ENCODE measurements at places on chromosomes 12 and 14. TPM values are rescaled to one million over a fixed set of nuclear protein-coding genes. Genes with fewer than 3 reads are reported as not detected.

The GLS2 gene
- 1.3 TPM for total RNA-seq

DNA sequence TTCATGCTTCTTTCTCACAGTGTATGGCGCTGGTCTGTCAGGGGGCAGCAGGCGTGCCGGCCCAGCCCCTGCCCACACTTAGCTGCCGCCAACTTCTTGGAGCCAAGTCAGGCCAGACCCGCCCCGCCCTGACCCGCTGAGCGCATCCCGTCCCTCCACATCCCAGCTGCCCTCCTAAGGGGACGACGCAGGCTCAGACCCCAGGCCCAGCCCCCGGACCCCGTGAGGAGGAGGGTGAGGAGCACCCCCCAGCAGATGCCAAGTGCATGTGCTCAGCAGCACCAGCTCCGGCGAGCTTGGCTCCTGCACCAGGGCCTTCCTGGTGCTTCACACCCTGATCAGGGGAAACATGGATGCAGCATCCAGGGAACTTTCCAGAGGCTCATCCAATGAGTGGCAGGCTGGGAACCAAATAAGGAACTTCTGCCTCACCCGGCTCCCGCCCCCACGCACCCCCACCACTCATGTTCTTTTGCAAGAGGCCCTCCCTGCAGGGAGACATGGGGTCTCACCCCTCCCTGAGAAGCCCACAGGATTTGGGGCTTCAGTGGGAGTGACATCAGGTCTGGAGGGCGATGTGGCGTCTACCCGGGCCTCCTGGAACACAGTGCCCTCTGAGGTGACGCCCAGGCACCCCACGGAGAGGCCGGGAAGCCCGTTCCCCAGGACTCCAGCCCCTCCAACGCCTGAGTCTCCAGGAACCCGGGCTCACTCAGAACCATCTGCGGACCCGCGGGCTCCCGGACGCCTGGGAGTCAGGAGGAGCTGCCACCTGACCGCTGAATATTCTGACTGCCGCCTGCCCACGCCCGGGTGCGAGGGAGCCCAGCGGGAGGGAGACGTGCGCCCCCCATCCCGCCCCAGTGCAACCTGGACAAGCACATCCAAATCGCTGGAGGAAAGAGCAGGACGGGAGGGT is 70.0 kb upstream of the GALNT9 start:
- no peak overlapping the region for H3K4me3 ChIP-seq
- H3K27ac ChIP-seq, result no peak overlapping the region
- H3K36me3 ChIP-seq, result no peaks in the 10 kb centered on the region
- no peaks in the 10 kb centered on the region for H3K27me3 ChIP-seq

The HRK gene
- not detected for total RNA-seq

DNA sequence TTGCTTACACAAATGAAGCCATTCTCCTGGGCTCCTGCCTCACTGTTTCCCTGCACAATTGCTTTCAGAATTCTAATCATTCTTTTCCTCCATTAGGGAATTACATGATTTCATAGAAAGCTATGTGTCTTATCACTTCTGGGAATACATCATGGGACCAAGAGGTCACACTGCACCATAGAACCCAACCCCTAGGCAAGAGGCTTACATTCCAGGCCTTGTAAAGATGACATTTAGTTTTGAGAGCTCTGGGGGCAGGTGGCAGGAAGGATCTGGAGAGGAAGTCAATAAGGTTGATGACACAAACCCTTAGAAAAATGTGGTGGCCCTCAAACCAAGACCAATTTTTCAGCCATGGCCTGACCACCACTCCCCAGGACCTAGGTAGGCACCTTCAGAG is 57.1 kb downstream of the NUAK1 start:
- no peaks in the 10 kb centered on the region for H3K36me3 ChIP-seq
- H3K27me3 ChIP-seq, result peaks cover 27% of the 10 kb centered on the region
- H3K4me1 ChIP-seq, result no peaks in the 10 kb centered on the region
- H3K4me3 ChIP-seq, result no peak overlapping the region

DNA sequence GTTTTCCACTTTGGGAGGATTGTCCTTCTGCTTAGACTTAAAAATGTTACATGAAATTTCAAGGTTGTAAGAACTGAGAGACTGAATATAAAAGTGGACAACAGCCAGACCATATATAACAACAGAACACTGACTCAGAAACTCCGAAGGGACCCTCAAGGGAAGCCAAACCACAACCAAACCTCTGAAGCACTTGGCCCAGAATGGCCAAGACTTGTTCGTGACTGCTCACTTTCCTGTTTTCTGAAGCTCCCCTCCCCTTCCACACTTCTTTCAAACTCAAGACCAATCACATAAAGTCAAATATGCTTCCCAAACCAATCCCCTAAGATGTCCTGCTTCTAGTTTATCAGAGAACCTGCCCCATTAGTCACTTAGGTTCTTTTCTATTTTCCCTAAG is 13.7 kb downstream of the OR6J1 start:
- no peaks in the 10 kb centered on the region for H3K4me1 ChIP-seq
- no peak overlapping the region for H3K4me3 ChIP-seq
- H3K36me3 ChIP-seq, result no peaks in the 10 kb centered on the region
- DNase-seq, result no peak
- no peak overlapping the region for H3K27ac ChIP-seq
- peaks cover 18% of the 10 kb centered on the region for H3K27me3 ChIP-seq

GRCh38 chr14:86613786-86614185 is 1083.8 kb downstream of the FLRT2 start:
- DNase-seq, result no peak
- no peaks in the 10 kb centered on the region for H3K27me3 ChIP-seq
- H3K4me3 ChIP-seq, result no peak overlapping the region
- no peak overlapping the region for H3K27ac ChIP-seq
- no peaks in the 10 kb centered on the region for H3K36me3 ChIP-seq

- peaks cover 11% of the 10 kb centered on the region for H3K27me3 ChIP-seq
- H3K4me3 ChIP-seq, result no peak overlapping the region
- no peaks in the 10 kb centered on the region for H3K36me3 ChIP-seq
- no peaks in the 10 kb centered on the region for H3K4me1 ChIP-seq
Observed at GRCh38 chr12:107891967-107892366, 117.5 kb downstream of the ASCL4 start.

The SLC25A47 gene
- not detected for total RNA-seq

The MGAT2 gene
- total RNA-seq, result 82.7 TPM

DNA sequence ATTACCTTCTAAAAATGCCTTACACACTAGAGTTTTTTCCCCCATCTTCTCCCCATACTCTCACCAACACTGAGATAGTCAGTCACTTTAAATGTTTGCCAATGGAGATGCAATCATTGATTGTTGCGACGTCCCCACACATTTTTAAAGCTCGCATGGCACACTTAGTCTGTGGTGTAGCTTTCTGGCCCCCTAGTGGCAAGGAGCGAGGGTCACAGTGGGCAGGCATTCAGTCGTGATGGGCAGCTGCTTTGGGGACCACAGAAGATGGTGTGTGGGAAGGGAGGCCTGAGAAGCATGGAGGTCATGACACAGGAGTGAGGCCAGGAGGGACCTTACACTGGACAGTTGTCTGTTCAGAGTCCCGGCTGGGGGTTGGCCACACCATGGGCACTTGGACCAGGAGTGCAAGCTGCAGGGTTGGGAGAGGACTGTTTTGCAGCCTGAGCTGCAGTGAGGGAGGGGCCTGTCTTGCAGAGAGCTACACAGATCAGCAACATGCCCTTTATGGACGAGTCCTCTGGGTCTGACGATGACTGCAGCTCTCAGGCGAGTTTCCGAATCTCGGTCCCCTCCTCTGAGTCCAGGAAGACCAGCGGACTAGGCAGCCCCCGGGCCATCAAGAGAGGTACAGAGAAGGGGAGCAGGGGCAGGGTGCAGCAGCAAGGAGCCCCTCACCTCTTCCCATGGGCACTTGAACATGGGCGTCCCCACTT is 28.6 kb downstream of the PIGH start:
- no peaks in the 10 kb centered on the region for H3K27me3 ChIP-seq
- H3K4me1 ChIP-seq, result peaks cover 6% of the 10 kb centered on the region
- H3K4me3 ChIP-seq, result no peak overlapping the region
- H3K27ac ChIP-seq, result no peak overlapping the region
- H3K36me3 ChIP-seq, result no peaks in the 10 kb centered on the region

GRCh38 chr14:69886453-69887242 is 7.4 kb downstream of the SMOC1 start:
- no peak overlapping the region for H3K27ac ChIP-seq
- H3K36me3 ChIP-seq, result no peaks in the 10 kb centered on the region
- H3K27me3 ChIP-seq, result peaks cover 42% of the 10 kb centered on the region

The TNS2 gene
- 0.83 TPM for total RNA-seq

- peaks cover 31% of the 10 kb centered on the region for H3K4me1 ChIP-seq
- peaks cover 3% of the 10 kb centered on the region for H3K36me3 ChIP-seq
Observed at GRCh38 chr12:57770734-57771133, 1.2 kb downstream of the METTL1 start.

- no peaks in the 10 kb centered on the region for H3K4me1 ChIP-seq
- no peak overlapping the region for H3K4me3 ChIP-seq
- no peak overlapping the region for H3K27ac ChIP-seq
- peaks cover 6% of the 10 kb centered on the region for H3K27me3 ChIP-seq
- DNase-seq, result no peak
- H3K36me3 ChIP-seq, result no peaks in the 10 kb centered on the region
Observed at GRCh38 chr14:34407951-34408350, 54.1 kb downstream of the SPTSSA start.

The KRT77 gene
- total RNA-seq, result not detected

The BICDL1 gene
- 44.7 TPM for total RNA-seq

The NR2C1 gene
- total RNA-seq, result 36.0 TPM

The GYS2 gene
- total RNA-seq, result not detected

The SLC5A8 gene
- not detected for total RNA-seq

DNA sequence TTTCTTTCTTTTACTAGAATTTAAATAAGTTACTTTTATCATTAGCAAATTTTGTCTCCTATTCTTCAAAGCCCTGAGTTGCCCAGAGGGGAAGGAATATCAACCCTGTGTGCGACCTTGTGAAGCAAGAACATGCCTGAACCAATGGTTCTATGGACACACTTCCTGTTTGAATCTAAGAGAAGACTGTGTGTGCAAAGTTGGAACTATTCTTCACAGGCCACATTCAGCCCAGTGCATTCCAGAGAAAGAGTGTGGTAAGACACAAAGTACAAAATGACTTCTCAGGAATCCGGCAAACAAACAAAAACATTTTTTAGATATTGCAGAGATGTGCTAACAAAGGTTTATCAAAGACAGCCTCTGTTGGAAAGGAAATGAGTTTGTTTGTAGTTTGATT is 90.8 kb upstream of the PTPRQ start:
- no peaks in the 10 kb centered on the region for H3K27me3 ChIP-seq
- H3K36me3 ChIP-seq, result no peaks in the 10 kb centered on the region
- H3K4me3 ChIP-seq, result no peak overlapping the region
- no peaks in the 10 kb centered on the region for H3K4me1 ChIP-seq
- H3K27ac ChIP-seq, result no peak overlapping the region

DNA sequence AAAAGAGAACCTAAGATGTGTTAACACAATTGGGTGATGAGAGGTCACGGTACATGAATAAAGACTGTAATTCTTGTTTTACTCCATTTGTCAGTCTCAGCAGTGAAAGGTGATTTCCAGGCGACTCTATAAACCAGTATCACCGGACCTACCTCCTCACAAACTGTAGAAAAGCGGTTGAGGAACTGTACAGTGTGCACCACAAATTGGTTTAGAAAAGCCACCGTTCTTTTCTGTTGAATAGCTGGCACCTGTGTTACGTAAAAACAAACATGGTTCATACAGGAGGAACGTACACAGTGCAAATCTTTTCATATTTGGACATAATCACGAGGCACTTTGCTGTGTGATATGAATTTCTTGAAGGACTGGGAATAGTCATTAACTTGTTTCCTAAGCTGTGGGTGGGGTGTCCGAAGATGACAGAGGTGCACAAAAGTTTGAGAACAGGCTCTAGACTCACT is 663 bp downstream of the WASHC3 start:
- H3K4me3 ChIP-seq, result peak overlapping the region; percentile 82
- H3K27ac ChIP-seq, result peak overlapping the region; percentile 89
- H3K4me1 ChIP-seq, result peaks cover 54% of the 10 kb centered on the region
- peaks cover 46% of the 10 kb centered on the region for H3K36me3 ChIP-seq
- DNase-seq, result peak; percentile 54

The DAO gene
- total RNA-seq, result not detected

The TPPP2 gene
- not detected for total RNA-seq

- H3K4me1 ChIP-seq, result no peaks in the 10 kb centered on the region
- no peaks in the 10 kb centered on the region for H3K36me3 ChIP-seq
- no peak overlapping the region for H3K27ac ChIP-seq
Observed at GRCh38 chr14:73859145-73859544, 7.5 kb downstream of the PTGR2 start.

- peaks cover 2% of the 10 kb centered on the region for H3K36me3 ChIP-seq
- peaks cover 3% of the 10 kb centered on the region for H3K4me1 ChIP-seq
- no peak overlapping the region for H3K27ac ChIP-seq
- H3K4me3 ChIP-seq, result no peak overlapping the region
- no peak for DNase-seq
- no peaks in the 10 kb centered on the region for H3K27me3 ChIP-seq
Observed at GRCh38 chr12:83016218-83016835, 329.6 kb downstream of the TMTC2 start.

DNA sequence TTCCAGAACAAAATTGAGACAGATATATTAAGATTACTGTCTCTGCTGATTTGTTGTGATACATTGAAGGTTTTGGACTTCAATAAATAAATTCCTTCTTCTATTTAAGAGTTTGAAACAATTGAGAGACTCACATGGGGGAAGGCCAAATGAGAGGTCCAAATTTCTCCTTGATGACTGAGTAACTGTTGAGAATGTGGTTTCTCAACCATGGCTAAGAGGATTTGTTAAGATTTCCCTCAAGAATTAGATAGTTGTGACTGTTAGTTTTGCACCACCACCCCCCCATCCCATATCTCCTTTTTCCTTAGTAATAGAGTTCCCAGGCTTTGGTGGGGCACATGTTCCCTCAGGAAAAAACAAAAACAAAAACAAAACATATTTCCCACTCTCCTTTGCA is 47.7 kb upstream of the IGF1 start:
- peaks cover 1% of the 10 kb centered on the region for H3K27me3 ChIP-seq
- no peak for DNase-seq
- H3K36me3 ChIP-seq, result no peaks in the 10 kb centered on the region

The ACOT6 gene
- total RNA-seq, result not detected

The DCN gene
- not detected for total RNA-seq

GRCh38 chr14:79842270-79842669 is 369.0 kb downstream of the DIO2 start:
- H3K4me3 ChIP-seq, result no peak overlapping the region
- no peak for DNase-seq
- H3K4me1 ChIP-seq, result no peaks in the 10 kb centered on the region
- no peak overlapping the region for H3K27ac ChIP-seq

The NGB gene
- not detected for total RNA-seq

- H3K4me3 ChIP-seq, result no peak overlapping the region
- no peak for DNase-seq
- no peak overlapping the region for H3K27ac ChIP-seq
Observed at GRCh38 chr14:37140176-37140575, 32.2 kb downstream of the SLC25A21 start.

The PIWIL1 gene
- not detected for total RNA-seq

DNA sequence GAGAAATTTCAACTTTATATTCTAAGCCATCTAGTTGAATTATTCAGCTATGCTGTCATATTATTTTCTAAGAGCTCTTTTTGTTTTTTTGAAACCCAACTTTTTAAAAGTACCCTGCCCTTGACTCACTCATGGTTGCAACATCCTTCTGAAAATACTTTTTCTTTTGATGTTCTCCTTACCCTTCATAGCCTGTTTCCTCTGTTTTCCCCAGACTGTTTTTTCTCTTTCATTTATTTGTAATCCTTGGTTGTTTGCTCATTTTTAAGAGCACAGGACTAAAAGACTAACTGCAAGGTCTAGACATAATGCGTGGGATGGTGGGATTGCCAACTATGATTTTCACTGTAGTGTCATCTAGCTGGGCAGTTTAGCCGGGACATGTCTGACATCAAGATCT is 21.2 kb upstream of the CDKL1 start:
- peaks cover 14% of the 10 kb centered on the region for H3K36me3 ChIP-seq
- no peaks in the 10 kb centered on the region for H3K27me3 ChIP-seq
- no peaks in the 10 kb centered on the region for H3K4me1 ChIP-seq
- no peak overlapping the region for H3K27ac ChIP-seq
- no peak overlapping the region for H3K4me3 ChIP-seq
